ELF-1 (cell line): ENCODE measurements at places on chromosomes 1 and 21.

- DNase-seq: no peak
Measured at GRCh38 chr1:168583571-168583970, 7.2 kb downstream of the XCL1 start.

GRCh38 chr1:33908324-33908956, 44.6 kb downstream of the HMGB4 start:
- no peak for DNase-seq

DNA sequence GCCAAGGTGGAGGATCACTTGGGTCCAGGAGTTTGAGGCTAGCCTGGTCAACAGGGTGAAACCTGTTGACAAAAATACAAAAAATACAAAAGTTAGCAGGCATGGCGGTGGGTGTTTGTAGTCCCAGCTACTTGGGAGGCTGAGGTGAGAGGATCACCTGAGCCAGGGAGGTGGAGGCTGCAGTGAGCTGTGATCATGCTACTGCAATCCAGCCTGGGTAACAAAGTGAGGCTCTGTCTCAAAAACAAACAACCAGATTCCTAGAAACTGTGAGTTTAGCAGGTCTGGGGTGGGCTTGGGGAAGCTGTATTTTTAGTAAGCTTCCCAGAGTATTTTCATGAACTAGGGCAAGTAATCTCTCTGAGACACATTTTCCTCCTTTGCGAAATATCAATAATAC, 5.2 kb upstream of the MYOM3 start:
- no peak for DNase-seq

DNA sequence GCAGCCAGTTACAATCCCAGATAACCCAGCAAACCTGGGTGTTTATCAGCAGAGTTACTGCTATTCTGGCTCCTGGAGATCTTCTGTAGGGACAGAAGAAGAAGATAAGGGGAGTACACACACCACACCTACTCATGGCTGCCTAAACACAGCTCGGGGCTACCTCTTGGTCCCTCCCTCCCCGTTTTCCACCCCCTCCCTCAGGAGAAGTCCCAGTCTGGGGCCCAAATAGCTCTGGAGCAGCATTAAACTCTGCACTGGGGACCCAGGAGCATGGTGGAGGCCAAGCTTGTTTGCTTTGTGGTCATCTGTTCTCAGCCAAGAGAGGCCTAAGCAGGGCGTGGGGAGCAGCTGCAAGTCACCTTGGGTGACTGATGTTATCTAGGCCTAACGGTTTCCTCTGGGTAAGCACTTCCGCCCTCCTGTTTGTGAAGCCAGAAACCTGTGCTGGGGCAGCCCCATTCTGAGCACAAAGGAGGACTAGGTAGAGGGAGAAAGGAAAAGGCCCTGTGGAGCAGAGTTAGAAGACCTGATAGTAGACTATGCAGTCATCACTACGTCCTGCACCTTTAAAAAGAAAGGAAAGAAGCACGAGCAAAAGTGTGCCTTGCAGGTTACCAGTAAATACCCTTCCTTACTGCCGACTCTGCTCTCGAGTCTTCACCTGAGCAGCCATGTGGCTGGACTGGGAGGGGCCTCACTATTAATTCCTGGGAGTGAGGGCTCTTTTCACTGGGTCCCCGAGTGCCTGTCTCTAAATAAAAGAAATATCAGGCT, 2.0 kb upstream of the RCSD1 start:
- DNase-seq: peak; percentile 53

- DNase-seq: peak; percentile 73
Measured at GRCh38 chr1:168301664-168302320, 21.1 kb downstream of the TBX19 start.

DNA sequence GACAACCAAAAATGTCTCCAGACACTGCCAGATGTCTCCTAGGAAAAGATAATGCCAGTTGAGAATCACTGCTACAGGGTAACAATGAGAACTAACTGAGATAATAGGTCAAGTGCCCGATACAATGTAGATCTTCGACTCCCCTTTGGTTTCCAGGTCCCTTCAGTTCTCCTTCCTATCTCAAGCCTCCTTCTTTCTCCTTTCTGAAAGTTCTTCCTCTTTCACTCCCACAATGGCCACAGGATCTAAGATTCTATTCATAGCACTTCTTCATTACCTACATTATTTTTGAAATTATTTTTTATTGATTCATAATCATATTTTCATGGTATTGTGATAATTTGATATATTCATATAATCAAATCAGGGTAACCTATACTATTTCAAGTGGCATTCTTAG, 6.3 kb downstream of the PFDN2 start:
- no peak for DNase-seq

GRCh38 chr1:245842106-245842505, 665.0 kb downstream of the SMYD3 start:
- no peak for DNase-seq

DNA sequence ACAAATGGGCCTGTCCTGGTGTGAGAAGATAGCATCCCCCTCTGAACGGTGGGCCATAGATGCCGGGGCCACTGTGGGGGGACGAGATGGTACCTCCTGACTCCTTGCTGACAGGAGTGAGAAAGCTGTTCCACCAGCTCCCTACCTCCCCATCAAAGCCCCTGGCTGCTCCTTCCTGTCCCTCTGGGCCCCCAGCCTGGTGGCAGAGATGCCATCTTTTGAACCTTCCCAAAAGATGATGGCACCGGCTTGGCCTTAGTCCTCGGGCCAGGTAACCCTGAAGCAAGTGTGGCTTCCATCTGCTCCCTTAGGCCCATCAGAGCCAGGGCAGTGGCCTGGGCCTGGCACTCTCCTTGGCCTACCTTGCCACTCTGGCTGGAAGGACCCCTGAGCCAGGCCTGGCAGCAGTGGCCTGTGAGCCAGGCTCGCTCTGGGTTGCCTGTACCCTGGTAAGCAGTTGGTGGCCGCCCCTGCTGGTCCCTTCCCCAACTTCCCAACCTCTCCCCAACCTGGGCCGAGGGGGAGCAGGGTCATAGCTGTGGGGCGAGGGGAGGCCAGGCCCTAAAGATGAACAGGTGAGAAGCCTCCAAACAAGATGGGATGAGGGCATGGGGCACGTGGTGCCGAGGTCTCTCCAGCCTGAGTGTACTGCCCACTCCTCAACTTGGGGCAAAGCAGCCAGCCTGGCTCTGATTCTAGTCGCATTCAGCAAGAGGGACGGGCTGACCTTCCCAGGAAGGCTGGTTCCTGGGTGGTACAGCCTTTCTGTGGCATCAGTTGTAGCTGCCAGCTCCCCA, 34.7 kb downstream of the ZBTB17 start:
- DNase-seq: no peak

- no peak for DNase-seq
Measured at GRCh38 chr1:76317299-76317900, 242.9 kb downstream of the ST6GALNAC3 start.
